ENCODE measurements at places on chromosomes 16 and 17.
A peak's percentile ranks its signal among the peaks of the same experiment; 100 is the strongest.

DNA sequence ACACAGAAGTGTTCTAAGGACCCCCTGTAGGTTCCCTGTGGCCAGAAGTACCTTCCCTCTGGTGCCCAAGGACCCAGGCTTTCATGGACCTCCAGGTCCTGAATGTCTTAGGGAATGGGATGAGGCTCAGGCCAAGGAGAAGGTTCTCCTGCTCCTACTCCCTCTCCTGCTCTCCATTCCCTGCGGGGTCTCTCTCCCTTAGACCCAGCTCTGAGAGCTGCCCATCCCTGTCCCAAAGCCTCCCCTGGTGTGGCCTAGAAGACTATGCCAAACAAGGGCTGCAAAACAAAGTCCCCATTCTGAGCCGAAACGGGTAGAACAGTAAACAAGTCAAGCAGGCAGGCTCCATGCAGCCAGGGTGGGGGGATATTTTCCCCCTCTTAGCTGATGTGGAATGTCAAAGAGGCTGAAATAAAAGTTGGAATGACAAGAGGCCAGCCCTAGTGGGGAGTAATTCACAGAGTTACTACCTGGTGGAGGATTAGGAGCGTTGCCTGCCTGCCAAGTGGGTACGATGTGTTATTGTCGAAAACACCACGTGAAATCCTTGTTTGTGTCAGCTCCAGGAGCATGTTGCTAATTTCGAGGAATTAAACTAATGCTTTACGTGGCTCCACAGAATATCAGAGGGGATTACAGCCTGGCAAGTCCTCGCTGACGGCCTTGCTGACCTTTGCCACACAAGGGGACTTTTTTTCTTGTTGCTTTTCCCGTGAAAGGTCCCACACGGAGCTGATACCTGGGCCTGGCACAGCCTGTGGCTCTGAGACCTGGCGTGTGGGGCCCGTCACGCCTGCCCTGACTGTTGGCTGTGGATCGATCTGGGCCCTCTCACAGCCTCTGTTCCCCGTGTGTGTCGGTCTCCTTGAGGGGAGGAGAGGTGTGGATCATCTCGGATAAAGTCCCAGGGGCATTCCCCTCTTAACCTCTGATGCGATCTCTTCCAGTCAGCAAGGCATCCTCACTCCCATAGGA is 2.9 kb downstream of the WFIKKN2 start:
- no peak for DNase-seq

GRCh38 chr16:5590416-5590815 is 492.8 kb upstream of the EEF2KMT start:
- no peak for DNase-seq

DNA sequence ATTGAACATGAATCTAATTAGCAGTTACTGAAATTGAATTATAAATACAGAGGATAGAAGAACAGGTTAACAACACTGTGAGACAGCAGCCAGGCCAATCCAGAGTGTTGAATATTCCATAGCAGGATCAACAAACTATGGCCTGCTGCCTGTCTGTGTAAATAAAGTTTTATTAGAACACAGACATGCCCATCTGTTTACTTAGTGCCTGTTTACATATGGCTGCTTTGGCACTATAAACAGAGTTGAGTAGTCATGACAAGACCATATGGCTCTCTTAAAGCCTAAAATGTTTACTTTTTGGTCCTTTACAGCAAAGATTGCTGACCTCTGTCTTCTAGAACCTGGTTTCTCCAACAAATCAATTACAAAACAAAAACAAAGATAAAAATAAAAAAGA is 115.4 kb upstream of the CDC42EP4 start:
- no peak for DNase-seq

DNA sequence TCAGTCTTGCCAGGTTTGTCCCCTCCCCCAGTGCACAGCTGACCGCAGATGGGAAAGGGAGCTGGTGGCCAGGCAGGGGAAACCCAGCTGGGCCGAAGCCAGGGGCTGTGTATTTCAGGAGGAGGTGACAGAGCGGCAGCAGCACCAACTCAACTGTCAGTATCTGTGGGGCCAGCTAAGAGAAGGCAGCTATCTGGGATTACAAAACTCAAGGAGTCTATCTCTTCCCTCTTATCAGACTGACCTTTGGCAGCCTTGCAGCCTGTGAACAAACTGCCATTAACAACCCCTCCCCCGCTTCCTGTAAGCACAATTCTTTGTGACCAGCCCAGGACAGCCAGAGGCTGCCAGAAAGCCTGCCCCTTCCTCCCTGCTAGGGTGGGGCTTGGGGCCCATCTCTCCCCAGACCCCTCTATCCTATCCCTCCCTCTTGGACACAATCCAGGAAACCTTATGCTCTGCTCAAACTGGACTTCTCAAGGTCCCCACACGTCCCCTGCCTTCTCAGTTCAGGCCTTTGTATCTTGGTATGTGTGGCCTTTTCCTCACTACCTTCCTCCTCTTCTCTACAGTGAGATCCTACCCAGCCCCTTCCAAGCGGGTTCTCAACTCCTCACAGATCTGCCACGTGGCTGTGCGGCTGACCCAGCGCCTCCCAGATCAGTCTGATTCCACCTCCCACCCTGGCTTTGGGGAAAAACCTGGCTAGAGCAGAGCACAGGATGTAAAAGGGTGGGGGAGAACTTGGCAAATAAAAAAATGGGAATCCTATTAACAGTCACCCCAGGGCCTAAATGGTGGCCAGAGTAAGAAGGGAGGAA is 10.5 kb downstream of the ST3GAL2 start:
- DNase-seq: no peak

- peak; percentile 79 for DNase-seq
These were observed at the start of gene E2F4 for GRCh38 chr16:67191995-67192681. E2F4 (plus strand) TSS chr16:67192155; CDS start chr16:67192228, 73 bp downstream.

DNA sequence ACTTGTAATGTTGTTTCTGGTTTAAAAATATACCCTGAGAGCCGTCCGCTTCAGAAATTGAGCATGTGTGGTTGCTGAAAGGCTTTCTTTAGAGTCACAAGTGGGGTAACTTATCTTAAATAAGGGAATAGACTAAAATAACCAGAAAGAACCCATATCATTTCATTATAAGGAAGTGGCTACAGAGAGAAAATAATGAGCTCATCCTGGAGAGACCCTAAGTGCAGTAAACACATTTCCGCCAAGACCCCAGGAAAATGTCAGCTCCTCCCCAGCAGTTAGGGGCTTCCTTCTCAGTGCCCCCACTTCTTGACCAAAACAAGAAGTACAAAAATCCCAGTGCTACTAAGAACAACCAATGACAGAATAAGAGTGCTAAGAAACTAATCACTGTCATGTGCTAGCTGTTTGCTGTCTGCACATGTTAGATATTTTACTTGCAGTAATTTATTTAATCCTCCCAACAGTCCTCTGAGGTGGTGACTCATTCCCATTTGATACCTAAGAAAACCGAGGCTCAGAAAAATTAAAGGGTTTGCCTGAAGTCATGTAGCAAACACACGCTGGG is 83.5 kb downstream of the CDYL2 start:
- DNase-seq: no peak

Data from naive thymus-derived CD8-positive, alpha-beta T cell (primary cell).